Testis (tissue), 5 donors: ENCODE measurements at places on chromosomes 2 and 18. TPM values are rescaled to one million over a fixed set of nuclear protein-coding genes. Genes with fewer than 3 reads are reported as not detected.

Gene GPR45
- total RNA-seq: not detected

Gene ERMN
- total RNA-seq: 1.6 TPM

Gene UGT1A1
- total RNA-seq: 0.24 TPM

Gene ZEB2
- total RNA-seq: 87.8 TPM

Gene CRYGD
- total RNA-seq: not detected

Gene IGFBP5
- 308 TPM for total RNA-seq

Gene C2orf92
- total RNA-seq: 35.7 TPM

Gene CXCR1
- 0.16 TPM for total RNA-seq

Gene ASNSD1
- 36.2 TPM for total RNA-seq

Gene DOCK10
- 11.4 TPM for total RNA-seq

Gene POTEJ
- total RNA-seq: 76.1 TPM

Gene HMSD
- total RNA-seq: 0.39 TPM

Gene CERS6
- 71.0 TPM for total RNA-seq

Gene MAP4K3
- 58.8 TPM for total RNA-seq

Gene GKN1
- not detected for total RNA-seq

Gene HOXD1
- 7.6 TPM for total RNA-seq

Gene MAPK4
- total RNA-seq: 13.3 TPM

Gene BMPR2
- 53.5 TPM for total RNA-seq

Gene PLEK
- 2.4 TPM for total RNA-seq

Gene ARHGAP15
- total RNA-seq: 2.2 TPM

Gene CHPF
- 992 TPM for total RNA-seq

Gene APOB
- total RNA-seq: 0.39 TPM

Gene NEUROD1
- 0.55 TPM for total RNA-seq

Gene PSD4
- total RNA-seq: 18.7 TPM

Gene CLIP4
- total RNA-seq: 54.3 TPM

Gene GAL3ST2
- 4.3 TPM for total RNA-seq

Gene TSPYL6
- 37.9 TPM for total RNA-seq

Gene LOXHD1
- total RNA-seq: 29.6 TPM

Gene GAREM1
- 15.2 TPM for total RNA-seq

Gene KCNIP3
- total RNA-seq: 43.4 TPM

Gene SIGLEC15
- total RNA-seq: not detected

Gene MTA3
- 84.6 TPM for total RNA-seq

Gene KCNS3
- 86.9 TPM for total RNA-seq

Gene STON1
- total RNA-seq: 5.7 TPM

Gene DSEL
- 5.7 TPM for total RNA-seq

Gene UGT1A3
- not detected for total RNA-seq

Gene CRACDL
- 29.1 TPM for total RNA-seq

Gene FEV
- total RNA-seq: not detected

Gene C1GALT1C1L
- total RNA-seq: 5.8 TPM

Gene HOXD4
- 11.5 TPM for total RNA-seq

Gene SP9
- total RNA-seq: 0.74 TPM

Gene FOXI3
- total RNA-seq: 2.3 TPM

Gene XDH
- 1.5 TPM for total RNA-seq

Gene SPEG
- total RNA-seq: 24.3 TPM

Gene GAREM2
- 5.4 TPM for total RNA-seq

Gene OTOS
- not detected for total RNA-seq

Gene ACOXL
- 5.3 TPM for total RNA-seq

Gene CIB4
- 7.5 TPM for total RNA-seq

Gene REG3A
- total RNA-seq: not detected

Gene ARL4C
- 3.0 TPM for total RNA-seq

Gene RAD51AP2
- total RNA-seq: 11.1 TPM

Gene ACVR2A
- total RNA-seq: 21.6 TPM

Gene TNS1
- 227 TPM for total RNA-seq
